ENCODE measurements at places on chromosomes 7 and 10.

GRCh38 chr7:80967071-80967916 is 48.4 kb upstream of the SEMA3C start:
- no peak for DNase-seq

- no peak for DNase-seq
Observed at GRCh38 chr7:90617442-90617841, 21.3 kb downstream of the CDK14 start.

DNA sequence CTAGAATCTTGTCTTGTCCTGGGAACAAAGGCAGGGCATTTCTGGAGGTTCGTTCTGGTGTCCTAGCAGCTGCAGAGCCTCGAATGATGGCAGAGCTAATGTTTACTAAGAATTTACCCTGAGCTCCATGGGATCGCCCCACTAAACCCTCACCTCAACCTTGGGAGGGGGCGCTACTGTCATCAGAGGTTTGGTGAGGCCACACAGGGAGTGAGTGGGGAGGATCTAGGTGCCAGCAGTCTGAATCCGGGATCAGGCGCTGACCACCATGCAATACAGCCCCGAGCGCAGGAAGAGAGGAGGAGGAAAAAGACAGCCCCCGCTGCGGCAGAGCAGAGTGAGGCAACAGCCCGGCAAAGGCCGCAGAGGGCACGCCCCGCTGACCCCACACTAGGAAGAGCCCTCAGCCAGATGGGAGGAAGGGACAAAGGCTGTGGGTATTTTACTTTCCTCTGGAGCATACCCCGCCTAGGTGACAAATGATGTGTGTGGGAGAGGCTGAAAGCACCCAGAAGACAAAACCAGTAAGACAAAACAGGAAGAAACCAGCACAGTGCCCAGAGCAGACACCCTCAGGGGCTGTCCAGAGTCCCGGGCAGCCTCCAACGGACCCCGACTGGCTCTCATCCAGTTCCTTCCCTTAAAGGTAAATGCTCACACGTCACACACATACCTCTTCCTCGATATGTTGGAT is 103.5 kb downstream of the FAM53B start:
- peak; percentile 70 for DNase-seq

- no peak for DNase-seq
Observed at GRCh38 chr7:41114691-41115090, 588.2 kb downstream of the INHBA start.

- no peak for DNase-seq
Observed at GRCh38 chr7:22093001-22093400, 147.3 kb upstream of the CDCA7L start.

DNA sequence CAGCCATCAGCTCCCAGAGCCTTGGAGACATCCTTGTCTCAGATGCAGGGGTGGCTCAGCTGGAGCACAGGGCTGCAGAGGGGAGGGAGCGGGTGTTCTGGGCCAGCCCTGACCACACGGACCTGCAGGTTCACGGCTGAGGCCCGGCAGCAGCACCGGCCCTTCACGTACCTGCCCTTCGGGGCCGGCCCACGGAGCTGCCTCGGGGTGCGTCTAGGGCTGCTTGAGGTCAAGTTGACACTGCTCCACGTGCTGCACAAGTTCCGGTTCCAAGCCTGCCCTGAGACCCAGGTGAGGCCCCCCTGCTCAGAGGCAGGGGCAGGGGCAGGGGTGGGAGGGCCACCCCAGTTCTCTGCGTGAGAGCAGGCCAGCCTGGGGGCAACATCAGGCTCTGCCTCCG is 45.2 kb downstream of the PARP12 start:
- DNase-seq: no peak

DNA sequence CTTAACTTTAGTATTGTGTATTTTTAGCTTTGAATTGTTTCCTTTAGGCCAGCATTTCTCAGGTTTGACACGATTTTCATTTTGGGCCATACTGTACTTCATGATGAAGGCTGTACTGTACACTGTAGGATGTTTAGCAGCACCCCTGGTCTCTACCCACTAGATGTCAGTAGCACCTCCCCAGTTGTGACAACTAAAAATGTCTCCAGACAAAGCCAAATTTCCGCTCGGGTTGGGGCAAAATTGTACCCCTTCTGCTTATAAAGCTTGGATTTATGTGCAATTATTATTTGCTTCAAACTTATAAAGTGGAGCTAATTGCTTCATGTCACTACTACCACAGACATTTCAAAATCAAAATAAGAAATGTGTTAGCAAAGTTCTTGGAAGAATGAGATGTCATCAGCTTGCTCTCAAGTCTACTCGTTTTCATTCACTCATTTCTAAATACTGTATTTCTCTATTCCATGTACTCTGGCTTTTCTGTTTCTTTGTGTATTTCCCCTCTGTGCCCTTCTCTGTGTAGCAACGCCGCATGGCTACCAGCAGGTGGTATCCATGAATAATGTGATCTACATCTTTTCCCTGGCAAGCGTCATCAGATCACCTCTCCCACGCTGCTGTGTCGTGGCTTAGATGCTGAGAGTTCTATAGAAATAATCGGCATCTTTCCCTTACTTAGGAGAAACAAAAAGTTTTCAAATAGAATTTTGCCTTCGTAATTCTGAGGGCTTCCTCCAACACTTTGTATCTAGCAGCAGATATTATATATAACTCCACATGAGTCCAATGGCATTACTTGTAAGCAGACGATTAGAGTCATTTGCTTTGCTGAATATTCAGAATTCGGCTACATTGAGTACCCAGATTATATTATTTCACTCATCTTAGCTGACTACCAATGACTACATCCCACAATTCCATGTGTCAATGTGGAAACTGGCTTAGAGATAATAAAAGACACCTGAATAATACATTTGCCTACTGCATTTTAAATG is 47.8 kb upstream of the CALCR start:
- DNase-seq: no peak

- DNase-seq: no peak
Observed at GRCh38 chr10:35153716-35154115, 27.1 kb downstream of the CREM start.

DNA sequence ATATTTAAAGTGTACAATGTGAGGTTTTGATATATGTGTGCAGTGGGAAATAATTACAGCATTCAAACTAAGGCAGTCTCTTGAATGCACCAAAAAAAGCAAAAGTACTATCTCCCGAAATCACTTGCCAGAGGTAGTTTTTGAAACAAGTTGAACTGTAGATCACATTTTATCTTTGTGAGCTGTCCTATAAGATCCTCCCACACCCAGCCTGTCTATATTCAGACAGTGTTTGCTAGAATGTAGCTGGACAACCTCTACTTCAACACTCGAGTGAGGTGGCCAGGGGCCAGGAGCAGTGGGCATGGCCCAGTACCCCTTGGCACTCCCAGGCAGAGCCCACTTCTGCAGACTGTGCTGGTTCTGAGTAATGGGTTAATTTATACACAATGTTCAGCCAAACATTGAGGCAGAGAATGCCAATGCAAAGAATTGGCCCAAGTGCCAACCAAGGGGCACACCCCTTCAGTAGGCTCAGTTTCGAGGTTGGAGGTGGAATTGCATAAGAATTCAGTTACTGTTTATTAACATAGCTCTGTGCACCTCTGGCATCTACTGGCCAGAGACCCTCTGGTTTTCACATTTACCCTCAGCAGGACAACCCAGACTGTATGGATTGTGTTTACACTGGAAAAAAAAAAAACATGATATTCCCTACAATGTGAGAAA is 70.5 kb downstream of the AHR start:
- no peak for DNase-seq

- no peak for DNase-seq
Observed at GRCh38 chr7:71563276-71563675, 431.3 kb downstream of the GALNT17 start.

DNA sequence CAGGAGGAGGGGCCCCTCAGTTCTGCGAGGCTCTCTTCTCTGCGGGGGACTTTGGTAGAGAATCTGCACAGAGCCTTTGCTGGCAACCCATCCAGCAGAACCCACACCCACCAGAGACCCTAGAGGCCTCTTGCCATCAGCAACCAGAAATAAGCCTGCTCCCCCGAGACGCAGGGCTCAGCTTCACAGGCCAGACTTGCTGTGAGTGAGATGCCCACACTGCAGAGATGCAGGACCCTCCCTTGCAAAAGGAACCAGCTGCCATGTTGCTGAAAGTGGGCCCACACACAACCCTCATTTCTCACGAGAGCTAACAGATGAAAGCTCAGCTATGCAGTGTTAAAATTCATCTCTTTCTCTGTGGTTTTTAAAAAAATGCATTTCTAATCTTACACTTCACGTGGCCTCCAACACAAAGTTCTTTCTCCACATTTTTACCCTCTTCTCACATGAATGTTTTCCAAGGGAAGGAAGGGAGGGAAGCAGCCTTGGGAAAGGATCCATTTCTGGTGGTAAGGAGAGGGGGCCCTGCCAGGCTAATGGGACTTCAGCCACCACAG is 171.6 kb downstream of the CCDC3 start:
- no peak for DNase-seq

GRCh38 chr7:150753826-150754603 is 16.8 kb downstream of the GIMAP5 start:
- DNase-seq: peak; percentile 40

DNA sequence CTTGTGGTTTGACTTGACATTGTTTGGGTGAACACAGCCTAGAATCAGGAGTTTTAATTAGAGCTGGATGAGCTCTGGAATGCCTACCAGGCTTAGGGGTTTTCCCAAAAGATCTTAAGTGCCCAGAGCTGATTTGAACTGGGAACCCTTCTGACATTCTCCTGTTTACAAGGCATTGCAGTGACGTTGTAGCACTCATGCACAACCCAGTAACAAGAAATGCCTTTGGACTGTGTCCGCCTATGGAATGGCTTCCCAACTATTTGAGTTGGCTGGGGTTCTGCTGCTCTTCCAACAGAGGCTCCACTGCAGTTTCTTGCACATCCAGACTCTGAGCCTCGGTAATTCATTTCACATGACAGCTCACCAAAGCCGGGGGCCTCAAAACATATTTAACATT is 76.7 kb upstream of the MKX start:
- DNase-seq: no peak

- DNase-seq: no peak
Observed at GRCh38 chr7:143394777-143395176, 13.6 kb downstream of the ZYX start.

DNA sequence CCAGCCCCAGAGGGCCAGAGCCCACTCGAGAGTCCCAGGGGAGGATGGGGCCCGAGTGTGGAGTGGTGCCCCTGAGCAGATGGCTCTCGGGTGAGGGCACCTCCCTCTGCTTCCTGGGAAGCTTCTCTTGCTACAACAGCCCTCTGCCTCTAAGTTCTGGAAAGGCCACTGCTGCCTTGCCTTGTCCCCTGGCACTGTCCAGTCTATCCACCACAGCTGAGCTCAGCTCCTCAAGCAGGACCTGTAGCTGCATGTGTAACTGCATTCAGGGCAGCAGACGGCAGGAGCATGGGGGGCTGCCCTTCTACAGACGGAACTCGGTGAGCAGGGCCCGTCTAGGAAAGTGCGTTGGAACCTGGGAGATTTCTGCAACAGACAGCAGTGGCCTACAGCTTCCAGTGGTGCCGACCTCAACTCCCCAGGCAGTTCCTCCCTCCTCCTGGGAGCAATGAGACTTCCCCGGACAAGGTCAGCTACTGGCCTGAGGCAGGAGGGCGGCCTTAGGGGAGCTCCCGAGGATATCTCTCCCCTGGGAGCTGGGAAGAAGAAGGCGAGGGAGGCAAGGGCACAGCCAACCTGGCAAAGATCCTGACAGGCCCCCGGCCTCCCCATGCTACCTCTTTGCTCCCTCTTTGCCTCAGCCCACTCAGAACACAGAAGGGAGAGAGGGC is 88.5 kb downstream of the DLG5 start:
- no peak for DNase-seq

GRCh38 chr7:29885626-29886025 is 79.3 kb downstream of the WIPF3 start:
- no peak for DNase-seq

- no peak for DNase-seq
Observed at GRCh38 chr10:20858292-20859124, 38.6 kb downstream of the NEBL start.

GRCh38 chr10:97726636-97727178 is 10.2 kb upstream of the ZFYVE27 start:
- DNase-seq: no peak

DNA sequence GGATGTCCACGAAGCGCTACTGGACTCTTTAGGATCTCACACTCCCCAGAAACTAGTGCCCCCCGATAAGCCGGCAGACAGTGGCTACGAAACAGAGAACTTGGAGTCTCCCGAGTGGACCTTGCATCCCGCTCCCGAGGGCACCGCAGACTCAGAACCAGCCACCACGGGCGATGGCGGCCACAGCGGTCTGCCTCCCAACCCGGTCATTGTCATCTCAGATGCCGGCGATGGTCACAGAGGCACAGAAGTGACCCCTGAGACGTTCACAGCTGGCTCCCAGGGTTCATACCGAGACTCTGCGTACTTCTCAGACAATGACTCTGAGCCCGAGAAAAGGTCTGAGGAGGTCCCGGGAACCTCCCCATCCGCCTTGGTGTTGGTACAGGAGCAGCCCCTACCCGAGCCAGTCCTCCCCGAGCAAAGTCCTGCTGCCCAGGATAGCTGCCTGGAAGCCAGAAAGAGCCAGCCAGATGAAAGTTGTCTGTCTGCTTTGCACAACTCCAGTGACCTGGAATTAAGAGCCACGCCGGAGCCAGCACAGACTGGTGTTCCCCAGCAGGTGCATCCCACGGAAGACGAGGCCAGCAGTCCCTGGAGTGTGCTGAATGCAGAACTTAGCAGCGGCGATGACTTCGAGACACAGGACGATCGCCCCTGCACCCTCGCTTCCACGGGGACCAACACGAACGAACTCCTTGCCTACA is 17.6 kb upstream of the BHLHA15 start:
- DNase-seq: no peak

DNA sequence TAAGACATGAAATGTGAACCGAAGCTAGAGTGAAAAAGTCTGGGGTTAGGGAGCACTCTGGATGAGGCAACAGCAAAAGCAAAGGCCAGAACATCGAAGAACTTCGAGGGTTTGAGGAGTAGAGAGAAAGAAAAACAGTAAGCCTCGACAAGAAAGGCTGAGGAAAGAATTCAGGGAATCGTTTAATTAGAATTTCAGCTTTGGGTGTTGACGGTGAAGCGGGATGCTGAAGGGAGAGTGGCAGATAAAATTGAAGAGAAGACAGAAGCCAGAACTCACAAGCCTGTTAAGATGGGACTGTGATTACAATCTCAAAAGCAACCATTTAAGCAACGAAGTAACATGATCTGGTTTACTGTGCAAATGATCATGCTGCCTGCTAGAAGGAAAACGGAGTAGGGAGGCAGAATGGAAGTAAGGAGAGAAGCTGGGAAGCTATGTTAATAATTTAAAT is 2.1 kb downstream of the TRDMT1 start:
- no peak for DNase-seq

DNA sequence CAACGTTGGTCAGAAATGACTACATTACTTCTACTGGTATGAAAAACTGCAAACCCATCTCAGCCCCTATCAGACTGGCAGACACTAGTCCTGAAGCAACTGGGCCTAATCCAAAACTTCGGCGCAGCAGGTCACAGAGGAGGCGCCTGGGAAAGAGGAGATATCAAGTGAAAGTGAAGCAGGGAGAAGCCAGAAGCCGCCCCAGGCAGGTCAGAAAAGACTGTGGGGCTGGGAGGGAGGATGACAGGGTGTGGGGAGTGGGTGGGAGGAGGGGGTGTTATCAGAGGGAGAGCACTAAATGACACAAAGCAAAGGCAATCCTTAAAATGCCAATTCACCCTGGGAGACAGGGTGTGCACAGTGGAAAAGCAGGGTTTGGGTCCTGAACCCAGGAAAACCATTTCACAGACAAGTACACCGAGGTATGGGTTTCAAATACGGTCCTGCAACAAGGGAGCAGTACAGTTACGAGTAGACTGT is 731 bp downstream of the CHCHD3 start:
- no peak for DNase-seq

- DNase-seq: no peak
Observed at GRCh38 chr10:64465653-64466052, 944.5 kb downstream of the REEP3 start.

GRCh38 chr10:71371750-71372166 is 25.0 kb upstream of the CDH23 start:
- DNase-seq: no peak
